ENCODE measurements at places on chromosomes 3 and 15.
A peak's percentile ranks its signal among the peaks of the same experiment; 100 is the strongest.

GRCh38 chr3:138594150-138594934 lies at the start of gene CEP70:
TSS of gene CEP70 (minus strand) at chr3:138594260. CDS start at chr3:138572927, 21,333 bp downstream.
- peak; percentile 94 for DNase-seq

GRCh38 chr3:52498137-52499054 lies 3.3 kb downstream of the STAB1 start:
- DNase-seq = peak; percentile 92

DNA sequence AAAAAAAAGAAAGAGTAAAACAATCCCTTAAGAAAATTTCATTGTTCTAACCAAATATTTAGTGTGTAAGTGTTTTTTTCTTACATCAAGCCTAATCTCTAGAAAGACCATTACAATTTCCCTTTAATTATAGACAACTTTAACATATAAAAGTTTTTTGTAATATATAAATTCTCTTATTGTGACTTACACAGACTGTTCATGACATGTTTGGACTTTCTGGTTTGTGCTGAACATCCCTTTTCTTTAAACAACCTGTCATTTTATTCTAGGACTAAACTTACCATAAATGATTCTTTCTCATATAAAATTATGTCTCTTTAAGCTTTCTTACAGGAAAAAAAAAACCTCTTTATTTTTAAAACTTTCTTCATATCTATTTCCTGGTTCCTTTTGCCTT lies 13.0 kb upstream of the BTLA start:
- DNase-seq = no peak

- no peak for DNase-seq
Measured at GRCh38 chr3:114939920-114940319, 207.2 kb downstream of the ZBTB20 start.

DNA sequence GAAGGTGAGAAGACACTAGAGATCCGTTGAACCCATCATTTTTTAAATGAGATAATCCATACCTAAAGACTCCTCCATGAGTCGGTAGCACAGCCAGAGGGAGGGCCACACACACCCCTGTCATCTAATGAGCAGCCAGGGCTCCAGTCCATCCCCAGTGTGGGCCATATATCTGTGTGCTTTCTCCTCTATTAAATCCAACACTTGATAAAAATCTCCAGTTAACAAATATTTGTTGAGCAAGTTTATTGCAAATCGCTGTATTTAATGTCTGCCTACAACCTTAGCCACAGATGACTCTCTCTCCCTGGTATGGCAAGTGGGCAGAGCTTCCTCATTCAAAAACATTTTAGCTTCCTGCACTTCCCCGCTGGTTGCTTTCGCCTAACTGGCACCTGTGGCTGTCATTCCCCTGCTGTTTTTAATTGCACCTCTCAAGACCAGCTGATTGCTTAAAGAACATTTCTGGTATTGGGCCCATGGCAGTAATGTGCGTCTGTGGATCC lies 82.8 kb downstream of the SMAD3 start:
- peak; percentile 85 for DNase-seq

Data from suppressor macrophage treated with lipopolysaccharide for 1 hour (primary cell).